Endodermal cell (in vitro differentiated cells): ENCODE measurements at places on chromosomes 4 and X.
A peak's percentile ranks its signal among the peaks of the same experiment; 100 is the strongest.

DNA sequence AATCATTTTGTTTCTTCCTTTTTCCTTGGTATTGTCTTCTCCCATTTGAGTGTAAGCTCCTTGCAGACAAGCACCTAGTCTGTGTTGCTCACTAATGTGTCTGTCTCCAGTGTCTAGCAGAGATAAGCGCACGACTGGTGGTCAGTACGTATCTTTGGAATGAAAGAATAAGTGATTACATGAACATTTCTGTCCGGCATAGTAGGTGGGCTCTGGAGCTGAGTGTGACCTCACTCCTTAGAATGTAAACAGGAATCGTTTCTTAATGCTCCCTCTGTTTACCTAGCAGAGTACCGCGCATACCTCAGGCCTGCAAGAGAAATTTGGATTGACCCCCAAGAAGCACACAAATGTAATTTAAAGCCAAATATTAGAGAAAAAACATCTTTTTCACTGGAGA lies 235.4 kb downstream of the MAML3 start:
- no peak for DNase-seq

GRCh38 chrX:68249903-68250302 lies 183.4 kb downstream of the OPHN1 start:
- no peak for DNase-seq

DNA sequence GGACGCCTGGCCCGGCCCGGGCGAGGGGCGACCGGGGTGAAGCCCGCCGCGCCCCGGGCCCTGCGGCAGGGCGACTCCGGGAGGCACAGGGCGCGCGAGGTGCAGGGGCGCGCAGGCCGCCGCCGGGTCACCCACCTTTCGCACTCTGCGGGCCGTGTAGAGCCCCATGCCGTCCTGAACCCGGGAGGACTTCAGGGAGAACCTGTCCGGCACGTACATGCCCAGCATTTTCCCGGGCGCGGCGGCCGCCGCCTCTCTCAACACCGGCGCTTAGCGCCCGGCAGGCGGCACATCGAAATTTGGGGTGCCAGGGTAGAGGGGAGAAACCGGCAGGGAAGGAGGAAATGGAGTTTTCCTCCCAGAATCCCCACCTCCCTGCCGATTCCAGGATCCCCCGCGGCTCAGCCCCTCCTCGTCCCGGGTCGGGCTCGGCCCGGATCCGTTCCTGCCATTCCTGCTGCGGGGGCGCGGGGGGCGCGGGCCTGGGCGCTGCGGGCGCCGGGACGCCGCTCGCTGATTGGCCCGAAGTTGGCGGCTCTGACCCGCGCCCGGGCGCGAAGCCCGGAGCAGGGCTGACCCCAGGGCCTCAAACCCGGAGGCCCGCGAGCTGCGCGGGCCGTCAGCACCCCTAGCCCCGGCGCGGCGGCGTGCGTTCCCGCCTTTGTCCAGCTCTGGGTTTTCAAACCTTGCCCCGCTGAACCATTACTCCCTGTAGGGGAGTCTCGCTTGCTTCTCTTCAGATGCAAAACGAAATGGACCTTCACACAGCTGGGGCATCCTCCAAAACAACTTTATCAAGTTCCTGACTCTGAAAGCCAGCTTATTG lies at the start of gene PRDM5:
Gene PRDM5 (minus strand): TSS at position 346 of the 826 bp plus-strand sequence. CDS start 118 bp downstream, at position 228.
- peak; percentile 89 for DNase-seq

GRCh38 chrX:43808231-43808630 lies 74.0 kb downstream of the MAOB start:
- no peak for DNase-seq

DNA sequence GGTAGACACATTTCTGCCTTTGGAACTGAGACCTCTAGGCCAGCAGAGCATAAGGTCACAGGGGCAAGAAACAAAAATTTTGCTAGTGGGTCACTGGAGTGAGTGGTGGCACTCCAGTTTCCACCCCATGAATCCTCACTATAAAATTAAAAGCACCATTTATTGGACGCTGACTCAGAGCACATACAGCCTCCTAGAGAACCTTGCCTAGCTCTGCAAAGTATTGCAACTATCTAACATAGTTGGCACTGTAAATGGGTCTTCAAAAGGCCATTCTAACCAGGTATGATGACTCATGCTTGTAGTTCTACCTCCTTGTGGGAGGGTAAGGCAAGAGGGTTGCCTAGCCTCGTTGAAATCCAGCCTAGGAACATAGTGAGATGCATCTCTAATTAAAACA lies 25.1 kb downstream of the RRAGB start:
- DNase-seq, result no peak

GRCh38 chr4:146327859-146328650 lies 113.7 kb downstream of the REELD1 start:
- no peak for DNase-seq

DNA sequence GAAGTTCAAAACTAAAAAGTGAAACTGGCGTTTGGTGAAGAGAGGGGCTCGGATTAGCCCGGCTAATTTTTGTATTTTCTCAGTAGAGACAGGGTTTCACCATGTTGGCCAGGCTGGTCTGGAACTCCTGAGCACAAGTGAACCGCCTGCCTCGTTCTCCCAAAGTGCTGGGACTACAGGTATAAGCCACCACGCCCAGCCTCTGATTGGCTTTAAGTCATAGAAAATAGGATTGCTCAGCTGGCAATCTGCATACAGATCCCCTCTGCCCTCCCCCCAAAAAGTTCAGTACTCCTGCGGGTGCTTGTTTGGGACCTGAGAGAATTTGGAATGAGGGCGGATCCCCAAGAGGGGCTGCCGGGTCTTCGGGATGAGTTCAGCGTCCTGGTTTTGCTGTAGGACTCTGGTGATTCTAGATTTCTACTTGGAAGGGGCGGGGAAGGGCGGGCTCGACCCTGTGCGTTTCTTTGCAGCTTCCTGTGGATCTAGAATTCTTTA lies 537 bp upstream of the PRKX start:
- peak; percentile 82 for DNase-seq

- DNase-seq, result no peak
Observed at GRCh38 chr4:83731609-83732008, 195.7 kb downstream of the GPAT3 start.

DNA sequence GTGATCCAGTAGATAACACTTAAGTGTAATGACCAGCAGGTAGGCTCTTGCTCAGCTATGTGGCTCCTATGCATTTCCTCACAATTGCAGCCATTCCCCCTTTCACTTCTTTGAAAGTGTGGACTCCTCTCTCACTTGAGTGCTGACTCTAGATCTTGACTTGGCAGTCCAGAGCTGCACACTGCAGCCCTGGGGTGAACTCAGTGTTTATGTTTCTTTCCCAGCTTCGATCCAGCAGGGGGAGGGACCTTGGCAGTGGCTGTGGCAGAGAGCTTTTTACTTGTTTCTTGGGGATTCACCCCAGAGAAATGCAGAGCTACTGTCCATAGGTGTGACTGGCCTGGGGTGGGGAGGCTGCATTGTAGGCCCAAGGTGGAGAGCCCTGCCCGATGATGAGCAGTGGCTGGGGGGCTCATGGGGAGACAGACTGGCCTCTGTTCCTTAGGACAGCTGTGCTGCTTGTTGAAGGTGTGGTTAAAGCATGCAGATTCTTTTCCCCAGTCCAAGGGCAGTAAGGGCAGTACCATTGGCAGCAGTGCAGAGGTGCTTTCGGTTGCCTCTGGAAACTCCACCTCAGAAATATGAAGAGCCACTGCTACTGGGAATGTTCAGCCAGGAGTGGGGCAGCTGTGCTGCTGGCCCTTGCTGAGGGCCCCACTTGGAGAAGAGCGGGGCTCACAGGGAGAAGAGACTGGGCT lies 134.7 kb downstream of the SH3BGRL start:
- no peak for DNase-seq

DNA sequence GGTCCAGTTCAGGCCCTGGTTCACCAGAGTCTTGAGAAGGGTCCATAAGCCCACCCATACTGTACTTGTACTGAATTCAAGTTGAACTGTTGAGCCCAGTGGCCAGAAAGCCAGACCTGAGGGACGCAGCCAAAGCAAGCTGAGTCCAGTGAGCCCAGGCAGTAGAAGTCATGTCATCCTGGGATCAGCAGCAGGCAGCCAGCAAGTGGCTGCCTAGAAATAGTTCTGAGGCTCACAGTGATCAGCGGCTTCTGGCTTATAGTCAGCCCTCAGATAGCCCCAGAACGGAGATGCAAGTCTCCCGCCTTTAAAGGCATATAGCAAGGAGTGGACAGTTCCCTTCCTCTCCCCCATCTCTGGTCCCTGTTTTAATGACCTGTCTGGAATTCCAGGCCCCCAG lies 347.1 kb downstream of the FBXW7 start:
- DNase-seq, result no peak

- no peak for DNase-seq
Observed at GRCh38 chr4:94399721-94400120, 52.0 kb upstream of the PDLIM5 start.

DNA sequence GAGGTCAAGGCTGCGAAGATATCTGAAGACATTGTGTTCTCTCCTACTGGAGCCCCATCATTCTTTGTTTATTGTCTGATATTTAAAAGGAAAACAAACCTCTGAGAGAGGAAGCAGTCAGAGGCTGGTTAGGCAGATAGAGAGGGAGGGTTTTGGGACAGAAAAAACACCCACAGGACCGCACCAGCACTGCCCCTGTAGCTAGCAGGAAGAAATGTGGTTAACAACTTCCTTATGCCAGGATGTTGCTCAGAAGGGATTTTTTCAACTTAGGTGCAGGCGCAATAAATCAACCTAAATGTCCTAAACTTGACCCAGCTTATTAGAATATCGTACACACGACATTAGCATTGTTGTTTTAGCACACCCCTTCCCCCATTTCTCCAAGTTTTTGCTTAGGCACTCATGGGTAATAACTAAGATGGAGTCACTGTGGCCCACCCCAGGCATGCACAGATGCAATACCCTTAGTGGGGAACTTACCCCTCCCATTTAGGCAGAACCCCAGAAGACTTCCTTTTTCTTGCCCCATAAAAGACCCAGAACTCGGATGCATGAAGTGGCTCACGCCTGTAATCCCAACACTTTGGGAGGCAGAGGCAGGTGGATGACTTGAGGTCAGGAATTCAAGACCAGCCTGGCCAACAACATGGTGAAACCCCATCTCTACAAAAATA lies 2.8 kb upstream of the ZNF718 start:
- no peak for DNase-seq

DNA sequence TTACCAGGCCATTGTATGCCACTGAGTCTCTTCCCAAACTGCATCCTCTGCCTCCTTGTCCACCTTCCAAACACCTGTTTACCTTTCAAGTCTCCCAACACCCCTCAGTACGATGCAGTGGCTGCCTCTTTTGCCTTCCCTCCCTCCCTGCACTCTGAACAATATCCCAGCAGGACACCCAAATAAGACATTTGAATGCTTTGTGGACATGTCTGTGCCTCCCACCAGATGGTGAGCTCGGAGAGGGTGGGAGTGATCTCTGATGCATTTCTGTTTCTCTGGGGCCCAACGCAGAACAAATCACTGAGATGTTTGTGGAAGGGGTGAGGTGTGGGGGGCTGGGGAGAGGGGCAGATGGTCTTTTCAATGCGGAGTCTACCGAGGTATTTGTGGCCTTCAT lies 33.4 kb downstream of the PJA1 start:
- no peak for DNase-seq

DNA sequence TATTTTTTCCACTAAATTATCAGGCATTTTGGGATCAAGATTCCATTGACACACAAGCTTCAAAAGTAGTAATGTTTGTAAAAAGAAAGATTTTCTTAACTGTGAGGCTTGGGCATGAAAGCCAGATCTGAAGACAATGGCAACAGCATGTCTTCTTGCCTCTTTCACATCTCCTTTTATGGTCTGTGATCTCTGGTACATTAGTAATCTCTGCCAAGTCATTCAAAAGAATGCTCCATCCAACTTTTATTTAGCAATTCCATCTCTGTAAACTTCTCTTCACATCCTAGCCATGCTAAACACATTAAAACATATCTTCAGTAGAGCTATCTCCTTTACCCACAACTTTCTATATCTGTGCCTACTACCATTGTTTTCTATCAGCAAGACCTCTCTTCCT lies 465.4 kb downstream of the FAT4 start:
- DNase-seq, result no peak

DNA sequence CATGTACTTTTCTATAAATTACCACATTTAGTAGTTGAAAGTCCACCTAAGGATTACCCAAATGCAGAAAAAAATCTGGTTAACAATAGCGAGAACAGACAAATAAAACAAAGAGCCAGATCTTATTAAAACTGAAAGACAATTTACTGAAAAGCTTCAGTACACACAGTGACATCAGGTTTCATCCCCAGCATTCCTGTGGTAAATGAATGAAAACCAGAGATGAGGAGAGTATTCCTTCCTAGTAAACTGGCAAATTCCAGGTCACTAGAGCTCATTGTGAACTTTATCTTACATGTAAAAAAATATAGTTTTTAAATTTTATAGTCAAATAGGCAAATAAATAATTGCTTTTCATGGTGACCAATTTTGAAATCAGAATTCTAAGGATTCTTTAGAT lies 1290.5 kb downstream of the ADGRL3 start:
- no peak for DNase-seq

GRCh38 chr4:56958111-56958517 lies 19.3 kb downstream of the NOA1 start:
- no peak for DNase-seq

- no peak for DNase-seq
Observed at GRCh38 chrX:54181202-54181953, 1.7 kb downstream of the FAM120C start.

DNA sequence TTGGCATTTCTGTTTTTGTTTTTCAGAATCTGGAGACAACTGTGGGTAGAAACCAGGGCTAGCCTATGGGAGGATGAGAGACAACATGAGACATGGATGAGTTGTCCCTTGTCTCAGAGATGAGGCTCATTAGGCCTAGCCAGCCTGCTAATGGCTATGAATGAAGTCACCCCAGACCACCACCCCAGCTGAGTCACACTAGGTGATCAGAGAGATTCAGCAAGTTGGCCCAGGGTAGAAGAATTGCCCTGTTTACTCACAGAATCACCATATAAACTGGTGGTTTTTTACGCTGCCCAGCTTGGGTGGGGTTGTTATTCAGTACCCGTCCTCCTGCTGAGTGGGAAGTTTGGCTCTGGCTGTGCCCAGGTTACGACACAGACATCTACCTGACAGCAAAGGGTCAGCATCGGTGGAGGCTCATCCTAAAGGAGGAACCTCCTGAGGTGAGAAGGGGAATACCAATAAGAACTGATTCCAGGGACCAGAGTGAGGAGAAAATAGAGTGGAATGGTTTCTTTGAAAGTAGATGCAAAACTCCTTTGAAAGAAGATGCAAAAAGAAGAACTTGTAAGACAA lies 17.2 kb upstream of the ARSJ start:
- DNase-seq, result peak; percentile 71

DNA sequence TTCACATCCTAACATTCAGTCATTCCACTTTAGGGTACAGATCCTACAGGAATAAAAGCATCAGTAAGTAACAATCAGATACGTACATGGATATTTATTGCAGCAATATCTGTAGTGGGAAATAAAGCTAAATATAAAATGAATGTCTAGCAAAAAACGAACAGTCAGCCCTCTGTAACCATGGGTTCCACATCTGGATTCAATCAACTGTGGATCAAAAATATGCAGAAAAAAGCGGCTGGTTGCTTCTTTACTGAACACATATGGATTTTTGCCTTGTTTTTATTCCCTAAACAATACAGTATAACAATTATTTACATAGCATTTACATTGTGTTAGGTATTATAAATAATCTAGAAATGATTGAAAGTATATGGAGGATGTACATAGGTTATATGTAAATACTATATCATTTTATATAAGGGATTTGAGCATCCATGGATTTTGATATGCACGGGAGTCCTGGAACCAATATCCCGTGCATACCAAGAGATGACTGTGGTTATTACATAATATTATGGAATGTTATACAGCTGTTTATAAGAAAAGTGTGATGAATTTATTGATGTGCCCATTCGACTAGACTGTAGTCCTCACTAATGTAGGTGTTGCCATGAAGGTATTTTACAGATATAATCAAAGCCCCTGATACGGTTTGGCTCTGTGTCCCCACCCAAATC lies 132.8 kb downstream of the ARHGEF9 start:
- DNase-seq, result no peak

GRCh38 chr4:20638825-20639224 lies 61.4 kb upstream of the PACRGL start:
- no peak for DNase-seq
